ENCODE measurements at places on chromosomes 11 and 22. TPM values are rescaled to one million over a fixed set of nuclear protein-coding genes. Genes with fewer than 3 reads are reported as not detected.

GRCh38 chr11:119694334-119694733 lies 34.7 kb downstream of the NECTIN1 start:
- DNase-seq = peak; percentile 80

DNA sequence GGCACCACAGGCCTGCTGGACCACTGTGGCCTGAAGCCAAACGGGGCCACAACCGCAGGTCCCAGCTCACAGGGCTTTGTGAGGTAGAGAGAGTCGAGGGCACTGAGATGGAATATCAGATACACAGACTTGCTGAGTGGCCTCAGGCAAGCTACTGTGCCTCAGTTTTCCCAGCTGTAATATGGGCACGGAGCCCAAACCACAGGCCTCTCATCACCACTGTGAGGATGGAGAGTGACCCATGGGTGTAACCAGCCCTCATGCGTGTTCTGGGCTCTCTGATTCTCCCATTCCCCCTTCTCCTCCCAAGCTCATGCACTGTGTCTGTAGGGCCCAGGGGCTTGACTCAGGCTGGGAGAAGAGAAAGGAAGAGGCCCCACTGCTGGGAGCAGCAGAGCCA lies 4.2 kb downstream of the UNC93B1 start:
- no peak for DNase-seq

GRCh38 chr11:8754241-8754640 lies 71.6 kb downstream of the RPL27A start:
- no peak for DNase-seq

- no peak for DNase-seq
Observed at GRCh38 chr22:37101311-37102066, 8.0 kb downstream of the TMPRSS6 start.

- no peak for DNase-seq
Observed at GRCh38 chr11:42593441-42593840, 718.4 kb upstream of the API5 start.

DNA sequence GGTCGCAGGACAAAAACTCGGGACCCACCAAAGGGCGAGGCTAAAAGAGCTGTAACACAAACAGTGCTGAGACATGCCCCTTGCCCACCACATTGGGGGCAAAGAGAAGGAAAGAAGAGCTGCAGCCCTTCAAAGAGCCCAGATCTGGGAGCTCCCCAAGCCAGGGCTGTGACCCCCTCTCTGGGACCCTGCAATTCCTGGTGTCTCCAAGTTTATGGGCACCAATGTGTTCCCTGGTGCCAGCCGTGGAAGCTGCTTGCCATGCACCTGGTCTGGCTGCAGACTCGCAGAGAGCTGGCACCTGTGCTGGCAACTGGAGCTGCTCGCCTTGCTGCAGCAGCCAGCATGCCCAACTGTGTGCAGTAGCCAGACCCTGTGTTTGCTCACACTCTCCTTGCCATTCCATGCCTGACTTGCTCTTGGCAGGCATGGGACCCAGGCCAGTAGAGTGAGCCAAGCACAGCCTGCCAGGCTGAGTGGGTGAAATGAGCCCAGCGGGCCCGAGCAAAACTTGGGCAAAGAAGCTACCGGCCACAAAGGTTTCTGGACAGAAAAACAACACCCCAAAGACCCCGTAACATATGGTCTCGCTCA lies 16.0 kb downstream of the RRP8 start:
- peak; percentile 88 for DNase-seq

GRCh38 chr11:98455500-98456307 lies 565.0 kb upstream of the CNTN5 start:
- no peak for DNase-seq

DNA sequence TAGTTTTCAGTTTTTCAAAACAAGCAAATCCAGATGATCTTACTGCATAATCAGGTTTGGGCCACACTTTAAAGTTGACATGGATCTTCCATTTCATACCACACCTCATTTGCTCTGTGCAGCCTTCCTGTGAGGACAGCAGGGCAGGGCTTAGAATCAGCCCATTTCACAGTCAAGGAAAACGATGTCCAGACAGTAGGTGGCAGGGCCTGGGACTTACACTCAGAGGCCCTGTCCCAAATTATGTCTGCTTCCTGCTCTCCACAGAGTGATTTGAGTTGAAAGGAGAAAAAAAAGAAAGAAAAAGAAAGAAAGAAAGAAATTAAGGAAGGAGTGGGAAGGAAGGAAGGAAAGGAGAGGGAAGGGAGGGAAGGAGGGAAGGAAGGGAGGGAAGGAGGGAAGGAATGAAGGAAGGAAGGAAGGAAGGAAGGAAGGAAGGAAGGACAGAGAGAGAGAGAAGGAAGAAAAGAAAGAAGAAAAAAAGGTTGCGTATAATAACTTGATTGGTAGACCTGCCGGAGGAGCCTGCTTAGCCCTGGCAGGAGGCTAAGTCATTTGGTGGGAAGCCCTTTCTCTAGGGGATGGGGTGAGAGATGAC lies 23.6 kb downstream of the TSKU start:
- DNase-seq = no peak

DNA sequence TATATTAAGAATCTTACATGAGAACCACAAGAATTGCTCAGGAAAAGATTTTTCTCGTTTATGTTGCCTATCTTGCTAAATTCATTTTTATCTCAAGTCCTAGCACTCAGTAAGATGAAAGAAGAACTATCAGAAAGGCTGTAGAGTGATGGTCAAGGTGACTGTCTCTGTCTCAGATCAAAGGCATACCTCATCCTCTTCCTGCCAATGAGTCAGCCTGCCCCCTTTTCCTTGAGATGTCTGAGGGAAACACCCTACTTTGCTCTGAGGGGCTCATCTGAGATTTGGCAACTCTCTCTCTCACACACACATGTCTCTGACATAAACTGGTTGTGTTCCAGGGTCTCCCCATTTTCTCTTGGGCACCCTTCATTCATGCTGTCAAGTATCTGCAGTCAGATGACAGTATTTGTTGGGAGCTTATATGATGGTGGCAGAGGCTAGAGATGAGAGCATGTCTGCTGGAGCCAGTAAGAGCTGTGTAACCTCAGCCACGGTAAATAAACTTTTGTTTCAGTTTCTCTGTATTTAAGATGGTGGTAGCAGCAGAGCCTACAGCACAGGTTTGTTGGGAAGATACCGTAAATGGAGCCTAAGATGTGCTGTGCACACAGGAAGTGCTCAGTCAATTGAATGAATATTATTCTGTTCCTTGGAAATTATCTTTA lies 1.6 kb downstream of the MMP27 start:
- no peak for DNase-seq

- DNase-seq = peak; percentile 31
Observed at GRCh38 chr22:49232319-49233067, 595.2 kb downstream of the BRD1 start.

- no peak for DNase-seq
Observed at GRCh38 chr11:12914400-12914912, 94.7 kb upstream of the RASSF10 start.

DNA sequence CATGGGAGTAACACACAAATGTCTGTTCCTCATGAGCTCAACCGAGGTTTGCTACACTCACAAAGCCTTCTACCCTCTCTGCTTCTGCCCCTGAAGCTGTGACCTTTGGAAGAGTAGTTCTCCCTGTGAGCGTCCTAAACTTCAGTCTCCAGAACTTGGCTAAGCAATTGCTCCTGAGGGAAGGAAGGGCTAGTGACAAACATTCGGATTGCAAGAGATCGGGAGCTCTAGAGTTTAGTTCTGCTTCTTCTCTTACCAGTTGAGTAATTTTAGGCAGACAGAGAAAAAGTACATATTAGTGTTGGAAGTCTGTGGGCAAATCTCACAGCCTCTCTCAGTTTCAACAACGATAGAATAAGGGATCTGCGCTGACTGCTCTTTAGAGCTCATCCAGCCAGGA lies 27.3 kb upstream of the ELF5 start:
- DNase-seq = no peak

DNA sequence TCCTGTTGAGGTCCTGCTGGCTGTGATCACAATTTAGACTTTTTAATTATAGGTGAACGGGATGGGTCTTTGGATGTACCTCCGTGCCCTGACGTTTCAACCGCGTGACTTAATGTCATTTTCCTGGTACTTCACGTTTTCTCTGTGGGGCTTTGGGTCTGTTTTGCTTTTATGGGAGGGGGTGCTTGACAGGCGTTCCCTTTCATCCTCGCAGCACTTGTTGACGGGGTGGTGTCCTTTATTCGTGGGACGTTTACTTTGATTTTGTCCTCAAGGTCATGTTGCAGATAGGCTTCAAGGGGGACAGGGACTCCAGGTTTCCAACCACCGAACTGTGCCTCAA lies 994 bp downstream of the PPP6R3 start:
- DNase-seq = no peak

- no peak for DNase-seq
Observed at GRCh38 chr22:31919730-31920129, 24.6 kb upstream of the YWHAH start.

DNA sequence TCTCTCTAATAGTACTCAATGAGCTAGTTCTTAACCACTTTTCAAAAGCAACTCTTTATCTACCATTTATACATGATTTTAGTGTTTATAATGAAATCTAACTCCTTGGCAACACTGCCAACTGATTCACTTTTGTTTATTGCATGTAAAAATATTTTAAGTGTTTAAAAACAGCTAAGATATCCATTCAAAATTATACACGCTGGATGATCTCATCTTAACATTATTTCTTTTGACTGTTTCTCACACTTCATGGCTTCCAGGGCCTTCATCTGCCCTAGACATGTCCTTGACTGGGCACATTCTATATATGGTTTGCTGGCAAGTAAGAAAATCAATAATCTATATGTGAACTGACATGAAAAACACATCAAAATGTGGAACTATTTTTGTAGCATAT lies 414.6 kb upstream of the LUZP2 start:
- no peak for DNase-seq

DNA sequence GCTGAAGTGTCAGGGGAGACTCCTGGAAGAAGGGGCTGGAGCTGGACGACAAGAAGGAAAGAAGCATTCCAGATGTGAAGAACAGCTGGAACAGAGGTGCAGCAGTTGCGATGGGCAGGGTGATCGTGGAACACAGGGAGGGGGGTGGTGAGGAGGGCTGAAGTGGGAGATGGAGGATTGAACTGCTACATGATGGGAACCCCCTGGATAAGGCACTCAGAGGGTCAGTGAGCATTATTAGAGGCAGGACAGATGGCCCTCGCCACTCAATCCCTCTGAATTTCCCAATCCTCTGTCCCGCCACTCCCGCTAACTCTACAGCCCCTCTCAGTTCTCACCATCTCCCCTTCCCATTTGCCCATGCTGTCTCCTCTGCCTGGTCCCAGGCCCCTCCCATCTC lies 14.0 kb downstream of the SERPINH1 start:
- DNase-seq = no peak

DNA sequence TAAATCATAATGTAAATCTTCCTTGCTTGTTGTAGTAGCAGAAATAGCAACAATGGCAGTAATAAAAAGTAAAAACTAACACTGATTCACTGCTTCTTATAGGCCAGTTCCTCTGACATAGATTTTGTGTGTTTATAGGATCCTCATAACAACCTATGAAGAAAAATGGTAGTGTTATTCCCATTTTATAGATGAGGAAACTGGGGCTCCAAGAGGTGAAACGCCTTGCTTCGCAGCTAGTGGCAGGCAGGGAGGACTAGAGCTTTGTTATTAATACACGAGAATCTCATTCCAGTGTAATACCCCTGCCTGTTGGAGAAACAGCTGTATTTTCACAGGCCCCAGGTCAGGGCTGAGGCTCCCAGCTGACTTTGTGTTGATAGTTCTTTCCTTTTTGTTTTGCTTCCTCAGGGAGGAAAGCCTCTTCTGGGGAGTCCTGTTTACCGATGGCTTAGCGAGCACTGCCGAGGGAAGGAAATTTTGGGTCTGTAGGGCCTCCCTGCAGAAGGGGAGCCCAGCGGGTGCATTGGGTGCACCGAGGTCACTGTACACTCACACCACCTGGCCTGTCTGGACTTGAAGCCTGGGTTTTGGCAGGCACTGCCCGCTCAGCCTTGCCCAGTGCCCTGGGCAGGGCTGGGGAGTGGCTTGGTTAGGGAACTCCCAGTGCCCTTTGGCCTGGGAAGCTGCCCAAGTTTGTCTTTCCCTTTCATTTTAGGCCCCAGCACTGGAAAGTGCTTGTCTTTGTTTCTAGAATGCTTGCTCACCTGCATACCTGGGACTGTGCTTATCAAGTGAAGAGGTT lies 13.5 kb downstream of the KIAA1671 start:
- peak; percentile 90 for DNase-seq

GRCh38 chr11:9570313-9571025 lies 3.0 kb upstream of the WEE1 start:
- no peak for DNase-seq

CABP4 gene
- total RNA-seq = 1.6 TPM

TBX1 gene
- total RNA-seq = 0.24 TPM

ISX gene
- total RNA-seq = not detected

HOATZ gene
- total RNA-seq = not detected

MPZL2 gene
- total RNA-seq = 20.7 TPM
